Heart right ventricle (tissue), 16 donors: ENCODE measurements at places on chromosomes 2 and 18. TPM values are rescaled to one million over a fixed set of nuclear protein-coding genes. Genes with fewer than 3 reads are reported as not detected.

Gene TRABD2A
- total RNA-seq: 0.81 TPM

GRCh38 chr2:232162187-232162586 is 200.7 kb downstream of the DIS3L2 start:
- H3K4me3 ChIP-seq: no peak overlapping the region
- no peak overlapping the region for H3K27ac ChIP-seq
- no peak for DNase-seq
- H3K4me1 ChIP-seq: no peaks in the 10 kb centered on the region
- peaks cover 32% of the 10 kb centered on the region for H3K36me3 ChIP-seq

Gene MOCOS
- total RNA-seq: 0.29 TPM

Gene TCF23
- total RNA-seq: not detected

Gene EIPR1
- total RNA-seq: 9.8 TPM

- H3K27me3 ChIP-seq: no peaks in the 10 kb centered on the region
- peaks cover 19% of the 10 kb centered on the region for H3K4me1 ChIP-seq
- H3K36me3 ChIP-seq: peaks cover 15% of the 10 kb centered on the region
- DNase-seq: no peak
Observed at GRCh38 chr2:109442715-109443319, 170.9 kb downstream of the SEPTIN10 start.

Gene DTNA
- total RNA-seq: 173 TPM

DNA sequence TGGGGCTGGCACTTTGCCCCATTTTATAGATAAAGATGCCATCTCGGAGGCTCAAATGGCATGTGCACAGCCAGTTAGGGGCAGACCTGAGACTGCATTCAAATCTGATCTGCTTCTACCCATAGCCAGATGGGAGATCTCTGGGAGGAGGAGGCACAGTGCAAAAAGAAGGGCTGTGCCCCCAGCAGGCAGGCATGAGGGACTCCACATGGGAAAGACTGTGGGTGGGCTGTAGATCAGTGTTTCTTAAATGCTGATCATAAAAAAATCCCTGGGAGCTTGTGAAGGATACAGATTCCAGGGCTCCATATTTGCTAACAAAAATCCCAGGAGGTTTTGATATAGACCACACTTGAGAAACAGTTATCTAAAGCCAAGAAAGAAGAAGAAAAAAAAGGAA is 15.2 kb downstream of the PAX8 start:
- no peak overlapping the region for H3K4me3 ChIP-seq
- no peaks in the 10 kb centered on the region for H3K4me1 ChIP-seq
- no peak overlapping the region for H3K27ac ChIP-seq
- H3K27me3 ChIP-seq: no peaks in the 10 kb centered on the region
- DNase-seq: no peak
- no peaks in the 10 kb centered on the region for H3K36me3 ChIP-seq

GRCh38 chr18:48201337-48202005 is 207.7 kb downstream of the ZBTB7C start:
- H3K36me3 ChIP-seq: no peaks in the 10 kb centered on the region
- DNase-seq: no peak
- no peaks in the 10 kb centered on the region for H3K4me1 ChIP-seq

GRCh38 chr18:11688972-11689668 is at the start of gene GNAL:
Gene GNAL (plus strand): TSS chr18:11689264. CDS start chr18:11689564, 300 bp downstream.
- peaks cover 12% of the 10 kb centered on the region for H3K4me1 ChIP-seq
- peaks cover 69% of the 10 kb centered on the region for H3K27me3 ChIP-seq
- peak; percentile 75 for DNase-seq
- H3K4me3 ChIP-seq: no peak within 1 kb of the TSS

Gene AQP12B
- not detected for total RNA-seq

DNA sequence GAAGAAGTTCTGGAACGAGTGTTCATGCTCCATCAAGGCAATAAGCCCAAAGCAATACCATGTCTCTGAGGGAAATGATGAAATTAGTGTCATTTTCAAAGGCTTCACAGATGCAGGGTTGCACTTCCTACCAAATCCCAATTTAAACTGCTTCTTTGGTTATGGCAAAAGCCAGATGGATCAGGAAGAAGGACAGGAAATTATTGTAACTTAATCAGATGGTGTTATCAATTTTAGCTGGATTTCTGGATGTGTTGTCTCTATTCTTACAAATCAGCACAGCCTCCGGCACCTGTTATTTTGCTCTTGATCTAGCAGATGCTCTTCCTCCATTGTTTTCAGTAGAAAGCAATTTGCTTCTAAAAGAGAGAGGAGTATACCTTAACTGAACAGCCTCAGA is 693.4 kb downstream of the SOCS6 start:
- H3K27ac ChIP-seq: no peak overlapping the region
- no peak overlapping the region for H3K4me3 ChIP-seq
- no peaks in the 10 kb centered on the region for H3K27me3 ChIP-seq
- no peaks in the 10 kb centered on the region for H3K4me1 ChIP-seq
- H3K36me3 ChIP-seq: no peaks in the 10 kb centered on the region

Gene CFAP221
- 2.2 TPM for total RNA-seq

GRCh38 chr2:213185147-213185822 is 33.9 kb upstream of the IKZF2 start:
- DNase-seq: no peak
- H3K27ac ChIP-seq: no peak overlapping the region
- H3K36me3 ChIP-seq: no peaks in the 10 kb centered on the region
- no peak overlapping the region for H3K4me3 ChIP-seq
- no peaks in the 10 kb centered on the region for H3K4me1 ChIP-seq
- H3K27me3 ChIP-seq: no peaks in the 10 kb centered on the region

- H3K4me3 ChIP-seq: no peak overlapping the region
- DNase-seq: no peak
- no peak overlapping the region for H3K27ac ChIP-seq
- H3K4me1 ChIP-seq: no peaks in the 10 kb centered on the region
- H3K36me3 ChIP-seq: no peaks in the 10 kb centered on the region
Observed at GRCh38 chr2:118479020-118479419, 368.4 kb downstream of the EN1 start.

DNA sequence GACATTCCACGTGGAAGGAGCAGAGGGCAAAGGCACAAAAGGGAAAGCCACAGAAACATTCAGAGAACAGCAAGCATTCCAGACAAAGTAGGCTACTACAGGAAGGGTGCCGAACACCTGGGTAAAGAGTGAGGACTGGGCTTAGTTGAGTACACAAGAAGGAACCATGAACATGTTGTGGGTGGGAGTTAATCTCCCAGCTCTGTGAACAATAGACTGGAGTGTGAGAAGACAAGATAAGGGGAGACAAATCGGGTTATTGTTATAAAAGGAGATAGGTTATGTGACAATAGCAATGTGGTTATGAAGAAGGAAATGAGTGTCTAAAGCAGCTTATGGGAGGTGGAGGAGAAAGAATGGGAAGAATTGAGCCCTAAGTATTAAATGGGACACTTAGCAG is 70.0 kb downstream of the DPP4 start:
- no peak overlapping the region for H3K4me3 ChIP-seq
- no peak for DNase-seq
- no peaks in the 10 kb centered on the region for H3K4me1 ChIP-seq
- no peaks in the 10 kb centered on the region for H3K27me3 ChIP-seq
- no peak overlapping the region for H3K27ac ChIP-seq
- H3K36me3 ChIP-seq: no peaks in the 10 kb centered on the region

Gene LPIN2
- 8.3 TPM for total RNA-seq

DNA sequence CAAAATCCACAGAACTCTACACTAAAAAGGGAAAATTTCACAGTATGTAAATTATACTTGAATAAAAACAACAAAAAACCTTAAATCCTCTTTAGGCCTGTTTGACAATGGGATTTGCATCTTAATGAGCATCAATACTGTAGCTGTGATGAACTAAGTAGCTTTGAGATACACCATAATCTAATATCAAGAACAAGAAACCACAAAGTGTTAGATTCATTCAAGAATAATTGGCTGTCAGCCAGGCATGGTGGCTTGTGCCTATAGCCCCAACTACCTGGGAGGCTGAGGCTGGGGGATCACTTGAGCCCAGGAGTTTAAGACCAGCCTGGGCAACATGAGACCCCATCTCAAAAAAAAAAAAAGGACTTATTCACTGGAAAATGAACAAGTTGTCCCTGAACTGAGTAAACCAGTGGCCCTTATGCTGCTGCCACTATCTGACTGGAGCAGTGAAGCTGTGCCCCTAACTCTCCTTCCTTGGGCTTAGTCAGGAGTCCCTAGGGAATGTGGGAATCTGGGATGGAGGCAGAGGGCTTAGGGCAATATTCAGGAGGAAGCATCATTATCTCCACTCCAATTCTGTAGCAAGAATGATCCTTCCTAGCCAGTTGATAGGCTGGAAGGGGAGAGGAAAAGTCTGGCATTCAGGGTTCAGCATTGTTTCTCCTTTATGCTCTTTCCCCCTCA is 88.5 kb downstream of the PRKCE start:
- H3K27me3 ChIP-seq: no peaks in the 10 kb centered on the region
- H3K36me3 ChIP-seq: no peaks in the 10 kb centered on the region
- H3K4me3 ChIP-seq: no peak overlapping the region
- H3K27ac ChIP-seq: no peak overlapping the region
- DNase-seq: no peak

DNA sequence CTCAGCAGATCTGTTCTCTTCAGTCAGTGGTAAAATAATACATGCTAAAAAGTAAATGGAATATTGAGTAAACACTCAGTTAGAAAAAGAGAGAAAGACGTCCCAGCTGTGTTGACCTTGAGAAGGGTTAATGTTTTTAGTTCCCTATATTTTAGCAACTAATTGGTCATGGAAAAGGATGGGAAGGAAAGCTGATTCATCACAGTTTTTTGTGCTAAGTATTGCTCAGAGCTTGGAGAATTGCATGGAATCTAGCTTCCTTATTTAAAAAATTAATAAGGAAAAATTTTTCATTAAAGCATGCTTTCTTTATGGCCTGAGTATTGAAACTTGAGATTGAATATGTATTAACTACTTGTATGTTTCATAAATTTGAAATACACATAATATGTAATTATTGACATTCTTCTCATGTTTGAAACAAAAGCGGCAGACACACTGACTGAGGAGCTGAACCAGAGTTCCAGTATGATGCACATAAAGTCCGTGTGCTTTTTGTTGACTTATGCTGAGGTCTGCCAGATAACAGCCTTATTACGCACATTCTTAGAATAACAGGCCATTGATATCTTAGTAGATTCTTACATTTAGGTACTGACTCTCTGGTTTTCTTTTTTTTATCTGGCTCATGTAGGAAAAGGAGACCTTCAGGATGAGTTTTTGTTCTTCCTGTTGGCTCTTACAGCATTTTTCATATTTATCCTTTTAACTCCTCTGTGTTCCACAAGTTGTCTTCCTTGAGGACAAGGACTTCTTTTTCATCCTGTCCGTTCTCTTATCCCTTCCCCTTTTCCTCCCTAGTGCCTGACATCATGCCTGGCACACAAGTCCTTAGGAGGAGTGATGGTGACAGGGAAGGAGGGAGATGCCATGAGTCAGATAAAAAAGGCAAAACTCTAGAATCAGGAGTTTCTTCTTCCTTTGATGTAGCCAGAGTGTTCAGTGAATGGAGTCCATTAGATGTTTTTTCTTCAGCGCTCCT is 194.1 kb downstream of the PTPRM start:
- no peak overlapping the region for H3K4me3 ChIP-seq
- peaks cover 93% of the 10 kb centered on the region for H3K4me1 ChIP-seq
- H3K36me3 ChIP-seq: no peaks in the 10 kb centered on the region
- H3K27me3 ChIP-seq: no peaks in the 10 kb centered on the region
- no peak overlapping the region for H3K27ac ChIP-seq

DNA sequence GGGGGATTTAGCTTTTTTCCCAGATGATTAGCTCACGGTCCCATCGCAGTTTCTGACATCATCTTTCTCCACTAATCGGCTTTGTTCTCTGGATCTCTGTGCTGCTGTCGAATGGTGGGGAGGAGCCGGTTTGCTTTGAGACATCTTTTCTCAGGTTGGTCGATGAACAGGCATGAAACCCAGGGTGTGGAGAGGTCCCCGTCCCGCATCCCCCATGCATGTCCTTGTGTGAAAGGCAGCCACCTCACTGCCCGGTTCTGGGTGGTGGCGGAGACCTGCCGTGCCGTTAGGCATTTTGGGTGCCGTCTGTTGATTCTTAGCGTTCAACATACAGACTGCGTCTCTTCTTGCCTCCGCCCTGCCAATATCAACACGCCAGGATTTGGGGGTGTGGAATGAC is 57.8 kb downstream of the CTDP1 start:
- H3K27ac ChIP-seq: no peak overlapping the region
- H3K27me3 ChIP-seq: no peaks in the 10 kb centered on the region
- H3K36me3 ChIP-seq: peaks cover 12% of the 10 kb centered on the region

DNA sequence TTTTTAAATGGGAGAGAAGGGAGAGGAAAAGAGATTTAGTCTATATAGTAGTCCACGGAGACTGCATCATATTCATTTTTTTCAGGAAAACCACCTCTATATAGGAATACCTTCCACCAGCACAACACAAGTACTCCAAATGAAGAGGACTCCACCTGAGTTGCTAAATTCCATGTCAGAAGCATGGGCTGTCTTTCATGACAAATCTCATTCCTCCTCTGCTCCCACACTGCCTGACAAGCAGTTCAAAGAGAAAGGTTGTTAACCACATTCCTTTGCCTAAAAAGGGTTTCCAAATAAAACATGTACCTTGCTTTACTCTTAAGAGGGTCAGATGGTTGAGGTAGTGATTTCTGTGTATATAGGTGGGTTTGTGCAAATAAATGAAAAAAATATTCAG is 122.0 kb downstream of the TMEFF2 start:
- no peak overlapping the region for H3K4me3 ChIP-seq
- H3K36me3 ChIP-seq: no peaks in the 10 kb centered on the region
- no peaks in the 10 kb centered on the region for H3K4me1 ChIP-seq
- H3K27ac ChIP-seq: no peak overlapping the region
- no peaks in the 10 kb centered on the region for H3K27me3 ChIP-seq
- no peak for DNase-seq

DNA sequence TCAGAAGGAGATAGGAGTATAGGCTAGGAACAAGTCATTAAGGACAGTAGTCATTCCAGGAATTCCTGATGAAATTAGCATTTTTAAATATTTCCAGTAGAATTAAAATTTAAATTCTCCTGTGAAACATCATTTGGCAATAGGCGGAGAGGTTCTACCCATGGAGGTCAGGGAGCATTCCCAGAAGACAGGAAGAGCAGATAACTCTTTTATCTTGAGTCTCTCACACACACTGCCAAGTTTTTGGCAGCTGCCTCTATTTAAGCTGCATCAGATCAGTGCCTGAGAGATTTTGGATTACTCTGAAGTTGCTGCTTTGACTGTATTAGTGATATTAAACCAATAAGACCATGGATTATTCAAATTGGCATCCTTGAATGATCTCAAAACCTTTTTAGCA is 714.7 kb downstream of the EPHA4 start:
- H3K36me3 ChIP-seq: no peaks in the 10 kb centered on the region
- H3K4me1 ChIP-seq: peaks cover 9% of the 10 kb centered on the region
- H3K27ac ChIP-seq: no peak overlapping the region
- no peak for DNase-seq
- no peak overlapping the region for H3K4me3 ChIP-seq
